ENCODE measurements at places on chromosomes 12 and 14.
A peak's percentile ranks its signal among the peaks of the same experiment; 100 is the strongest.

GRCh38 chr14:88196925-88197324 lies 126.1 kb downstream of the KCNK10 start:
- no peak for DNase-seq

GRCh38 chr14:33449703-33450395 lies 501.0 kb downstream of the EGLN3 start:
- no peak for DNase-seq

- no peak for DNase-seq
Measured at GRCh38 chr12:60152756-60153155, 556.9 kb downstream of the SLC16A7 start.

GRCh38 chr12:92312463-92312964 lies 166.9 kb upstream of the BTG1 start:
- DNase-seq, result no peak

DNA sequence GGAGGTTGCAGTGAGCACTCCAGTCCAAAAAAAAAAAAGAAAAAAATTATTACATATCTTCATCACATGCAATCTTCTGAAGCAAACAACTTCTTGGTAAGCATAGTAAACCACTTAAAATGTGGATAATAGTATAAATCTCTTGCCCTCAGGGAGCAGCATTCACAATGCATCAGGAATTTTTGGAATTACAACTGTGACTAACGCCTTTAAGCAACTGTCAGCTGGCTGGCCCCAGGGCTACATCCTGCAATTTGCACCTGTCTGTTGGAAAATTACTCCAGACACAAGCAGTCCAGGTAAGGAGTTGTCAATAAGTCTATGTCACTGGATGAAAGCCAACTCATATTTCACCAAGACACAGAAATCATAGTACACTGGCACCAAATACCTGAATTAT lies 5.5 kb upstream of the SLC7A7 start:
- no peak for DNase-seq

DNA sequence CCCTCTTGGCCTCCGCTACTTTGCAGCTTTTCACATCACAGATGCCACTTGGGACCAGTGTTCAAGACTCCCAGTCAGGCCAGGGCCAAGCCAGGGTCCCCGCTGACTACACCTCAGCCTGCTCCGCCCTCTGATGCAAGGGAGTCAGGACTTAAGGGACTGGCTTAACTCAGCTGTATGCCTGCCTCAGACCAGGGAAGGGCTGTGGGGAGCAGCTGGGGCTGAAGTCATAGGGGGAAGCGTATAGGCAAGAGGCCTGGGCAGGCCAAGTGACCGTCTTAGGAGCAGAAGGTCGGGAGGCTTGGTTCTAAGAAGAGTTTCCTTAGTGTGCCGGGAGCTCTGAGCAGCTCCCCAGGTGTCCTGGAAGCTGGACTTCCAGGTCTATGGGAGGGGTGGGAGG lies 21.9 kb downstream of the KDM2B start:
- no peak for DNase-seq

DNA sequence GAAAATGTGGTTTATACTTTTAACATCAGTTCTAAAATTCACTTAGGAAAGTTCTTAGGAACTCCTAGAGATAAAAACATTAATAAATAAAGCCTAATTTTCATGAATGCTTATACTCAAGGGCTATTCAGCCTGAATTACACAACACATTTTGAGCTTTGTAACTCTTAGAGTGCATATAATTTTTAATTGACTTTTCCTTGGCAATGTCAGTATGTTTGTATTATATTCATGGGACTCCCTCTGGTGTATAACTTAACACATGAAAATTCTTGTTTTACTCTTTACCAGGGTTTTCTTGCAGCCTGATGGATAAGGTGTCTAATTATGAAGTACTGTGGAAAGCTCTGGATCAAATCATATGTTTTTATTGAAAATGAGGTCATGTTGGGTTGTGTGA lies 150.6 kb upstream of the HMGA2 start:
- no peak for DNase-seq

DNA sequence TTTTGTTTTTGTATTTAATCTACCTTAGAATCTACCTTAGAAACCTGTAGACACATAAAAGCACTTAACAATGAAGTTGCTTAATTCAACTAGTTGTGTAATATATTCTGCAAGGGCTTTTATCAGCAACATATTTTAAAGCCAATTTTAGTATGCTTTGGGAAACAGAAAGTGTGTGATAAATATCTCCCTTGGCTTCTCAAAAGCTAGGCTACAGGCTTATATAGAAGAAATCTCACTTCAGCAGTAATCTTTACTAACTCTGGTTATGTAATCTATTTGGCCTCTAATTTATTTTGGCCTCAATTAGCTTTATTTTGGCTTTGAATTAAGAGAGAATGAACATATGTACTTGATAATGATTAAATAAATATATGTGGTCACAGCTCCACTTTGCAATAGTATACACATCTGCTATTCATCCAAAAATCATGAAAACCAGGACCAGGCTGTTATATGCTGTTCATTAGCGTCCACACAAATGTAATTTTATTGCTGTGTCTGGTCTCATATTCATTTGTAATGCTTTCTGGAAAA lies 37.2 kb downstream of the LRP6 start:
- no peak for DNase-seq

GRCh38 chr14:77459072-77459723 lies 1.3 kb downstream of the AHSA1 start:
- peak; percentile 71 for DNase-seq

DNA sequence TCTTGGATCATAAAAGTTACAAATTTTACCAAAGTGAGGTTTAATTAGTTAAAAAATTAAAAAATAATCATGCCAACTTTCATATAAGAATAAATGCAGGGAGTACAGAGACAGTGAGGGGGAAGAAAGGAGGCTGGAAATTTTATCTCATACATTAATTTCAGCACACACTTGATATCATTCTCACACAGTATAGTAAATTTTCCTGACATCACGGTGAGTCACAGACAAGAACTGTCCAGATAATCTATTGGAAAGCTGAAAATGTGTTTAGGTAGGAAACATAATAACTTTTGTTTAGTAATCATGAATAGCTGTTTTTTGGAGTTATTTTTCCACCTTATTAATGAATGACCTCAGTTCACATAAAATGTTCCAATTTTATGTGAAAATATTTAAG lies 1204.8 kb downstream of the GALC start:
- DNase-seq, result no peak

- peak; percentile 33 for DNase-seq
Measured at GRCh38 chr12:94140556-94140955, 7.8 kb upstream of the PLXNC1 start.

GRCh38 chr14:33618361-33619105 lies 332.3 kb downstream of the EGLN3 start:
- DNase-seq, result no peak

DNA sequence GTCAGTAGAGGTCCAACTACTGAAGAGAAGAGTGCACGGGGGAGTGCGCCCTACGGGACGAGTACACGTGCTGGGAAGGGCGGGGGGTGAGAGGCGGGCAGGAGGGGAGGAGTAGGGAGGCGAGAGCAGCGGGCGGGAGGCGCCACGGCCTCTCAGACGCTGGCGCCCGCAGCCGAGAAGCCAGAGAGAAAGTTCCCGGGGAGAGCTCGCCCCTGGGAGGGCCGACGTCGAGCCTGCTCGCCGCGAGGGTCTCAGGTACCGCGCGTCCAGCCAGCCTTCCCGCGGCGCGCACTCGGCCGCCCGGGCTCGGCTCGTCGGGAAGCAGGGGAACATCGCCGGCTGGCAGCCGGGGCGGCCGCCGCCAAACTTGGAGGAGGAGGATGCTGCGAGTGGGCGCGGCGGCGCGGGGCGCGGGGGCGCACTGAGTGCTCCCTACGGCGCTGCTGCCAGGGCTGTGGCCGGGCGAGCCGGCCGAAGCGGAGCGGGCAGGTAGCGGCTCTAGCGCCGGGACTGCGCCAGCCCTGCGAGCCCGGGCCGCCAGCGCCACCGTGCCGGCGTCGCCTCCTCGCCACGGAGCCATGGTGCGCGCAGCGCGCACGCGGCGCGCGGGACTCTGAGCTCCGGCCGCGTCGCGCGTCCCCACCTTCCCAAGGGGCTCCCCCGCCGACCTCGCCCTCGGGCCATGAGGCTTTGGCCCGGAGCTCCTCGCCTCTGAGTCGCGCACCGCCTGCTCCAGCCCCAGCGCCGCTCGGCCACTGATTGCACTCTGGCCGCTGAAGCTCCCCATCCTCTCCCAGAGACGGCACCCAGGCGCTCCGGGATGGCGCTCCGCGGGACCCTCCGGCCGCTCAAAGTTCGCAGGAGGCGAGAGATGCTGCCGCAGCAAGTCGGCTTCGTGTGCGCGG lies at the start of gene SLC24A4:
SLC24A4 (plus strand) TSS at position 155 of the 905 bp plus-strand sequence; CDS start at position 821, 666 bp downstream.
- DNase-seq, result no peak

- no peak for DNase-seq
Measured at GRCh38 chr12:129378496-129378895, 525.2 kb downstream of the GLT1D1 start.

GRCh38 chr12:42474391-42474790 lies 115.2 kb downstream of the PRICKLE1 start:
- DNase-seq, result no peak

DNA sequence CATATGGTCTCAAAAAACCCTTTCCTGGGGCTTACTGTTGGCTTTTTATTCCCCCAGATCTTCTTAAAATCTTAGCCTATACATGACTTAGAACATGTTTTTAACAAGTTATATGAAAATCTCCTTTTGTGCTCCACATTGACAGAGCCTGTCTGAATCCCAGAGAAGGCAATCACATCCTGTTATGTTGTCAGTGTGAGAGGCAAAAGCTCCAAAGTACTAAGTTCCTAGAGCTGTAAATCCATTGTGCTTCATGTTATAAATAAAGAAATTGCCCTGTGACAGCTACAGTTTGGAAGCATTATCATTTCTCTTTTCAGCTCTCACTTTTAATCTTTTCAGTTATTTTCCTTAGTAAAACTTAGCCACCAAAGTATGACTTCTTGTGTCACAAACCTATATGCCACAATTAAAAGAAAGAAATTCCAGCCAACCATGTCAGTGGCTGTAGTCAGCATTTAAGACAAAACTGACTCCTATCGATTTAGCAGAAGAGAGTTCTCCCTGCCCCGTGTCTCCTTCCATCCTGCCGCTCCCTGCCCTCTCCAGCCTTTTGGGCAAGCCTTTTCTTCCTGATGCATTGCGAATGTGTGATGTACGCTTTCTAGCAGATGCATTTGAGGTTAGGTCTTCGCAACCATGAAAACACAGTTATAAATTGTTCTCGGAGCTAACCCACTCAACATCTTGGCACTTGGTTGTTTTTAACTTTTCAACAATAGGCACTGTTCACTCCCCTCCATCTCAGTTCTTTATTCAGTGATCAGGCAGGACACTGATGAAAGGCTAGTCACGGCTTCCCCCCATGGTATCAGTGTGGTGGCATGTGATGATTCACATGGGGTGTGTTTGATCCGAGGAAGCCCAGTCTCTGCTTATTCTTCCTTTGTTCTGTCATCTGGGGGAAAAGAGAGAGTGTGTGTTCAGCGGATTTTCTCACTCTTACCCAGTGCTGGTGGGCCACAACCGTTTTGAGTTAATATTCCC lies 143.5 kb downstream of the SSPN start:
- DNase-seq, result no peak

DNA sequence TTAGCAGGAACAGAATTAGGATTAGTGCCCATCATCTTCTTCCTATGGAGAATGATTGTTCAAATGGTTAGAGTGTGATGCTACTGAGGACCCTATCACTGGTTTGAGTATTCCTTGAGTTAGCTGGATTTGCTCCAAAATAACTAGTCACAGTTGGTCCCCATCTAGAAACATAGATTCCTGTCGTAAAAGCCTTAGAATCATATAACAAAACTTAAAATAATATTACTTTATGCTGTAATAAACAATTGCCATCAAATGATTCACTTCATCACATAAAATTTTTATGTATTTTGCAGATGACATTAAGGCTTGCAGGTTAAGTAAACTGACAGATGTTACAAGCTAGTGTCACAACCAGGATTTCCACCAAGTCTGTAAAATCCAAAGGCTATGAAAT lies 209.8 kb downstream of the CCER1 start:
- no peak for DNase-seq

DNA sequence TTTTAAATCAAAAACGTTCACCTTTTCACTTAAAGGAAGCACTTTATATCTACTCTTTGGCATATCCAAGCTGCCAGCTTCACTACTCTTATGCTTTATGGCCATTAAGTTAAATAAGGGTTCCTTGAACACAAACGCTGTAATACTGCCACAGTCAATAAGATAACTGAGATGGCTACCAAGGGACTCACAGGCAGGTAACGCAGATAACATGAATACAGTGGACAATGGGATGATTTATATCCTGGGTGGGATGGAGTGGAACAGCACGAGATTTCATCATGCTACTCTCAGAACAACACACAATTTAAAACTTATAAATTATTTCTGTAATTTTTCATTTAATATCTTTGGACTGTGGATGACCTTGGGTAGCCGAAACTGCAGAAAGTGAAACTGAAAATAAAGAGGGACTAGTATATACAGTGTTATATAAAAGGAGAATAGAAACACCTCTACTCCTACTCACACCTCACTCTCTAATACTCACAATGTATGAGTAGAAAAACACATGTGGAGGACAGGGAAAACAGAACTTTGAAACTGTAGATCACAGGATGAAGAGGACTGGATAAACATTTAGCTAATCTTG lies 367.3 kb downstream of the C12orf50 start:
- DNase-seq, result no peak

DNA sequence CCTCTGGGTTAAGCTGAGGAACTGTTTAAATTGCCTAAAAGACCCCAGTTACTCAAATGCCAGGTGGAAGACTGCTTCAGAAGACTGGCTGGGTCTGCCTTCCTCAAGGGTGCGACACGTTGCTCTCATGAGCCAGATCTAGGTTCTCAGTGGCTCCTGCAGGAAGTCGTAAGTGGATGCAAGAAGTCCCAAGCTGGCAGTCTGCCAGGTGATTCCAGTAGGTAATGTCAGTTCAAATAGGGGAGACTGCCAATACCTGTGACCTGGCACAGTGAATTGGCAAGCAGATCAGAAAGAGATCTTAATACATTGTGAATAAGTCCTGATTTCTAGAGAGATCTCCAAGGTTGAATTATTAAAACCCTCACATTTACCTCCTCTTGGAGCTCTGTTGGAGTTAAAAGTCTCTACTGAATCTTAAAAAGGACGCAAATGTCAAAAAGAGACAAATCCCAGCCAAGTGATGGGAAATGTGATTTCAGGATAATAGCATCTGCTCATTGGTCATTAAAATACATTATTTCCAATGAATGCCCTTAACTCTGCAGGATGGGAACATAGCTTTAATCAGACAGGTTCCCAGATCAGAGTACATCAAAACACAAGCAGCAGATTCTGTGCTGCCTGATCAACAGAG lies 98.8 kb upstream of the FRMD6 start:
- no peak for DNase-seq

- DNase-seq, result no peak
Measured at GRCh38 chr12:6822426-6823135, 960 bp downstream of the GPR162 start.

Data from stimulated activated CD4-positive, alpha-beta T cell treated with anti-CD3 and anti-CD28 coated beads, Interleukin-12 subunit alpha, Interleukin-12 subunit beta, amount 100 ng/mL, for 24 hours (primary cell).